ENCODE measurements at places on chromosomes 11 and 22. TPM values are rescaled to one million over a fixed set of nuclear protein-coding genes. Genes with fewer than 3 reads are reported as not detected.

DNA sequence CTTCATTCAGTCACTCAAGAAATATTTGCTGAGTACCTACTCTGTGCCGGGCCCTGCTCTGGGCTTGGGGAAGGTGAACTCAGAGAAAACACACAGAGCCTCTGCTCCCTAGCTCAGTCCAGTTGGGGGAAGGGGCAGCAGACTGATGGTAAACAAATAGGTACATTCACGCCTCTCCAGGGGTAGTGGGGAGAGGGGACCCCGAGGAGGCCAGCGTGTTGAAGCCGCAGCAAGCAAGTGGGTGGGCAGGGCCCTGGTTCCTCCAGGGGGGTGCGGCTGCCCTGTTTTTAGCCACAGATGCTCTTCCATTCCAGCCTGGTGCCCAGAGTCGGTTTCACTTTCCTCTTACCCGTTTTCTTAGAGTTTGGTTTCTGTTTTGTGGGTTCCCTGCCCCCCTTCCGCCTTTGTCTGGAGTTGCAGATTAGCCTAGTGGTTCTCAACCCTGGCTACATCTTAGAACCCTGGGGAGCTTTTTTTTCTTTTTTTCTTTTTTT is 8.7 kb downstream of the DRAP1 start:
- no peak for DNase-seq

DNA sequence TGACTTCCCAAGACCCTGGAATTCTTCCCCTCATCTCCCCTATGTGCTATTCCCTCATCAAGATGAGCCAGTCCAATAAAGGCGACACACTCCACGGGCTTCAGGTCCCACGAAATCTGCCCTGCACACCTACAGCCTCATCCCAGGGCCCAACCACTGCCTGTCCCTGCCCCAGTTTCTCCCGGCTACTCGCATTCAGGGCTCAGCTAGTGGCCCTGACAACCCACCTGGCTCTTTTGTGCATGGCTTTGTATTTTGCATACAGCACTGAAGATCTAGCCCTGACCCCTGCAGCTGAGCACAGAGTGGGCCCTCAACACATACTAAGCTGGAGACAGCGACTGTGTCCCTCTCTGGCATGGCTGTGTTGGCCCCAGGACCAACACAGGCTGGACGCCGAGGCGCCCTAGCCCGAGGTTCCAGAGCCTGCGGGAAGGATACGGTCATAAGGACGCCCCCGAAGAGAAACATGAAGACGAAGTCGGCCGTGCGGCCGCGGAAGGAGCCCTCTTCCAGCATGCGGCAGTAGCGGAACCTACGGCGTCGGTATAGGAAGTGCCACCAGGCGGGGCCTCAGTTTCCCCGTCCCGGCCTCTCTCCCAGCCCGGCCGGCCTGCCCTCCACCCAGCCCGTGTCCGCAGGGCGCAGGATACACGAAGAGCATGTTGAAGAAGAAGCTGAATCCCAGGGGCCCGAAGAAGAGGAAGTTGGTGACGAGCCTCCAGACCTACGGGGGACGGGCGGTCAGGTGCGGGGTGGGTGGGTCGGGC is 710 bp downstream of the DERL3 start:
- no peak for DNase-seq

DNA sequence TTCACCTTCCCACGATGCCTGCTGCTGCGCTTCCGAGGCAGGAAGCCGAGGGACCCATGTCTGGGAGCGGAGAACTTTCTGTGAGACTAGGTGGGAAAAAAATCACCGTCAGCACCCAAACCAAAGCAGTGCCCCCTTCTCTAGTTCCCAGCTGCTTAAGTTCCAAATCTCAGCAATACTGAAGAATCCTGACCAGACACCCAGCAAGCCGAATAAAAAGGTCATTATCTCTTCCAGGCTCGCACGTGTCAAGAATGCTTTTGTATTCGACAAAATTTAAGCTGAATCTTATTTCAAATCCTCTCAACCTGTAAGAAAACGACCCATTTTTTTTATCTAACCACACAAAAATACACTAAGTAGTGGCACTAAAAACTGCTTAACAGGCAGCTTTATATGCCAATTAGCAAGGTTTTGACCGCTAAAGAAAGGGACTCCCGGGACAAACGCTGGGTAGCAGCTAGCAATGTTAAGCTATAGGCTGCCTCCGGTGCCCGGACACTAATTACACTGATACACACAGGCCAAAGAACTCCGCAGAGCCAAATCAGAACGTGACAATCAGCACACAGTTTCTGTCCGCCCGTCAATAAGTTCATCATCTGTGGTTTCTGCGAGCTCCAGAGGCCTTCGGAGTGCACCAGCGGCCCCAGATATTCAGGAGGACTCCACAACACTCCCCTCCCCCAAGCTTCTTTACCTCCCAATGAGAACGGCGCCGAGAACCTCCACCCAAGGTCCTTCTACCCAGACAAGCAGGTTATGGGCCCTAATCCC is 728 bp downstream of the RPL3 start:
- no peak for DNase-seq

DNA sequence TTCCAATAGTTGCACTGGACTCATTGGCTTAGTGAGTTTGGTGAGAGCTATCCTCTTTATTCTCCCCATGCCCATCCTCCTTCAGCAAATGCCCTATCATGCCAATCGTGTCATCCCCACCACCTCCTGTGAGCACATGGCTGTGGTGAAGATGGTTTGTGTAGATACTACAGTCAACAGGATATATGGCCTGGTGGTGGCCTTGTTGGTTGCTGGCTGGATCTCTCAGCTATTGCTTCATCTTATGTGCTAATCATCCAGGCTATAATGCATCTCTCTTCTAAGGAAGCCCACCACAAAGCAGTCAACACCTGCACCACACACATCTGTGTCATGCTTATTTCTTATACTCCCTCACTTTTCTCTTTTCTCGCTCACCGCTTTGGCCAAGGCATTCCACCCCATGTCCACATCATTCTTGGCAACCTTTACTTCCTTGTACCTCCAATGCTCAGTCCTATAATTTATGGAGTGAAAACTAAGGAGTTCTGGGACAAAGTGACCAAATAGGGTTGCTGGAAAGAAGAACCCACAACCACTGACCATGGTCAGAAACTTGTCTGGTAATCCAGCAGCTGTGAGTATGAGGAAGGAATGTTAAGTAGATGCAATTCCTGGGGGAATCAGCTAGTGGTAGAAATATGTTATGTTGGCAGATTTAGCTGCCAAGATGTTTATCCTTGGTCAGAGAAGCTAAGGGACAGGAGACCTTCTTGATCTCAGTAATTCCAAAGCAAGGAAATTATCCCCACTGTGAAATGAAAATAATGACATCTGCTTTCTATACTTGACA is 16.3 kb upstream of the OR56B1 start:
- no peak for DNase-seq

The KRTAP5-9 gene
- total RNA-seq, result not detected

The OR5A1 gene
- not detected for total RNA-seq

The NRGN gene
- total RNA-seq, result 5.3 TPM

All from ascending aorta (tissue), 2 donors.